Muscle of leg (tissue), 16 donors: ENCODE measurements at places on chromosomes 7 and 10. TPM values are rescaled to one million over a fixed set of nuclear protein-coding genes. Genes with fewer than 3 reads are reported as not detected.

DNA sequence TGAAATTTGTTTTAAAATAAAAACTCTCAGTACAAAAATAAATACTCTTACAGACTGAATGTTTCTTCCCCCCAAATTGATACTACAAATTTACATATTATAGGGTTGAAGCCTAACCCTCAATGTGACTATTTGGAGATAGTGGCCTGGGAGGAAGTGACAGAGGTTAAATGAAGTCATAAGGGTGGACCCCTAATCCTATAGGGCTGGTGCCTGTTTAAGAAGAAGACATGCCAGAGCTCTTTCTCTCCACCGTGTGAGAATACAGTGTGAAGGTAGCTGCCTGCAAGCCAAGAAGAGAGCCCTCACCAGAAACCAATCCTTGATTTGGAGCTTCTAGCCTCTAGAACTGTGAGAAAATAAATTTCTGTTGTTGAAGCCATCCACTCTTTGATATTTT lies 67.6 kb downstream of the MCU start:
- no peak for DNase-seq

GRCh38 chr7:141342621-141343408 lies 208.4 kb upstream of the AGK start:
- no peak for DNase-seq

GRCh38 chr10:32891261-32891660 lies 66.8 kb downstream of the ITGB1 start:
- peak; percentile 15 for DNase-seq

GRCh38 chr7:100380196-100380595 lies 6.9 kb downstream of the PILRA start:
- DNase-seq, result peak; percentile 69

The PRKG1 gene
- 51.3 TPM for total RNA-seq

GRCh38 chr7:52053525-52053924 lies 736.9 kb upstream of the COBL start:
- DNase-seq, result no peak

The MYO3A gene
- 0.84 TPM for total RNA-seq

- no peak for DNase-seq
Measured at GRCh38 chr10:57992321-57993077, 275.2 kb downstream of the IPMK start.

DNA sequence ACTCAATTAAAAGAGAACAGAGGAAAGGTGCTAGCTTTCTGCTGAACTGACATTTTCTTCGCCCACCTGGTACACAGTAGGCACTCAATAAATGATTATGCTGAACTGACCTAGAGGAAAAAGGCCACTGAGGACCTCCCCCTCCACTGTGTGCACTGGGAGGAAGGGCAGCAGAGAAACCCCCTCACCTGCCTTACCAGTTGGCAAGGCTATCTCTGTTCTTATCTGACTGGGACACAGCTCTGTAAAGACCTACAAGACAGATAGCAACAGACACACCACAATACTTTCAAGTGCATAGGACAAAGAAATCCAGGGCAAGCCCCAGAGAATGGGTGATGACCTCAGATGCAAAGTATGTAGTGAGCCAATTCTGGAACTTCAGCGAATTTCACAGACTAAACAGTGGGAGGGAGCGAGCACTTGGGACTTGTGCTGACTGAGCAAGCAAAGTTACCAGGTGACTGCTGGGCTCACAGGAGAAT lies 30.4 kb downstream of the PDLIM1 start:
- DNase-seq, result peak; percentile 42

DNA sequence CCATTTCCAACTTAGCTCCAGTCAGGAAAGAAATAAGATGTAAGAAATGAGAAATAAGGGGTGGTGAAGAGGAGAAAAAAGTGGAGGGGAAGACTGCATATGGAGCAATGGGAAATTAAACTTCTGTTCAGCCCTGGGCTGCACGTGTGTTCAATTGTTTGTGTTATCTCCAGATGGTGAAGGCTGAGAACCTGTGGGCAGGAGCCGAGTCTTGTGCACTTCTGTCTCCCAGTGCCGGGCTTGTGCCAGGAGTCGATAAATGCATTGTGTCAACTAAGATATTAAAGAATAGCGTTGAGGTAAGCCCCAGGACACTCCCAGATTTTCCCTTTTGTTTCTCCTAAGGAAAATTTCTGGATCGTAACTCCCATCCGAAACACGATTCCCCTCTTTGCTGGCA lies 98.2 kb downstream of the PRLHR start:
- no peak for DNase-seq

- no peak for DNase-seq
Measured at GRCh38 chr10:124477614-124478363, 16.2 kb downstream of the LHPP start.

DNA sequence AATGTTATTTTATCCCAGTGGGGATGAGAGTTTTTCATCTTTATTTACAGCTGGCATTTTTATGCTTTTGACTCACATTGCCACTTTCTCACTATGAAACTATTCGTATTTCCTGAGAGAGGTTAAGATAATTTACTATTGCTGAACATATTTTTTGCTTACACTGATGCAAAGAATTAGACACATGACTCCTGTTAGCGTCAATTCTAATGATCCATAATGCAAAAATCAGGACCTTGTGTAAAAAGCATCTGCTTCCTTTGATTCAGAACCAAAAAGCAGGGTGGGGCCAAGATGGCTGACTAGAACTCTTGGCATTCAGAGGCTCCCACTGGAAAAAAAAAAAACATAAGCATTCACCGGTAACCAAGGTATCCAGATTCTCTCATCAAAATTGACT lies 464.8 kb downstream of the SEMA3D start:
- no peak for DNase-seq

The PNLIPRP2 gene
- 0.49 TPM for total RNA-seq

The PNLIPRP3 gene
- total RNA-seq, result 0.04 TPM

DNA sequence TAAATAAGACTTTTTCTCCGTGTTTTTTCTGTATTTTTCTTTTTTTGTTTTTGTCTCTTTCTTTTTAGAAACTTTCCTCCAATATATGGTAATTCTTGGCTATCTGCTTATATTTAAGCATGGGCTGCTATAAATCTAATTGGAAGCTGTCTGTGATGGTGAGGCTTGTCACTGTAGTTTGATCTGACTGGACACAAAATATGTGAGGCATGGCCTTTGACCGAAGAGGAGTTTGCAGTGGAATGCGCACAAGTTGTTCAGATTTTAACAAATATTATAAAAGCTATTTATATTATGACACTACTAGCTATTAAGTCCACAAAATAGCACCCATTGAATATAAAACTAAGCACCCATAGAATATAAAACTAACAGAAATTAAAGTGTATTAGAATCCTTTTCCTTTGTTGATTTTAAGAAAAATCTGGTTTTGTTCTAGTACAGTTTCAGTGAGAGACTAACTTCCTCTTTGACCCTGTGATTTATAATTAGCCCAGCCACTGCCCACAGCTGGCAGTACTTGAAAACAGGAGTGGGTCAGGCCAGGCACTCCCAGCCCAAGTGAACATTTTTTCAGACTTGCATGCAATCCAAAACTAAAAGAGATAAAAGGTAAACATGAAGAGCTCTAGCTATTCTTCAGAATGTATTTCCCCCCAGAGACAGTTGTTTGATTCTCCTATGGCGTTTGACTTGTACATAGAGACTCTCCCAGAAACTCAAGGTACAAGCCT lies 69.9 kb upstream of the FGL2 start:
- DNase-seq, result peak; percentile 49

GRCh38 chr7:150784120-150784736 lies 15.9 kb downstream of the TMEM176B start:
- peak; percentile 18 for DNase-seq

- peak; percentile 59 for DNase-seq
Measured at GRCh38 chr10:89867964-89868363, 166.6 kb downstream of the KIF20B start.

The TUBB8 gene
- total RNA-seq, result 0.09 TPM

The TWIST1 gene
- total RNA-seq, result 8.3 TPM

DNA sequence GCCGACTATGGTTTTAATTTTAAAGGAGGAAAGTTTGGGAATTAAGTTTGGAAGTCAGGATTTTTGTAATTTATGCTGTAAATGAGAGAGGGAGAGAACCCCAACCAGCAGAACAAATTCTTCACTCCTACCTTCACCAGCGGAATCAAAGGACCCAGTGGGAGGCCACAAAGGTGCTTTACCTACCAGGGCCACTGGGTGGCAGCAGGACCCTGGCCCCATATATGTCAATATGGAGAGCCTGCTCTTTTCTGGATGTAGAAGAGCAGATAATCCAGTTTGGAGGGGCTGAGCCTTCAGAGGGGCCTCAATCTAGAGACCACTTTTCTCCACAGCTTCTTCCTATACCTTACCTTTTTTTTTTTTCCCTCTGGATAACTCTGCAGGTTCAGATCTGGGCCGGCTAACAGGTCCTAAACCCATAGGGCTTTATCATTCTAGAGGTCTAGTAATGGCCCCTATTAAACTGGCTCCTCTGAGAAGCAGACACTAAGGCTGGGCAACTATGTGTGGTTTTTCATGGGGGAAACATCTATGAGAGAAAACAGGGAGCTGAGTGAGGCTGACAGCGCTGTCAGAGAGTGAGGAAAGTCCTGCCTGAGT lies 8.5 kb upstream of the SCD start:
- DNase-seq, result peak; percentile 62

The KLLN gene
- 0.22 TPM for total RNA-seq

- no peak for DNase-seq
Measured at GRCh38 chr7:36277249-36277542, 112.5 kb upstream of the ANLN start.

The STK31 gene
- 0.40 TPM for total RNA-seq
